IMR-90 (cell line): ENCODE measurements at places on chromosomes 7 and 10. TPM values are rescaled to one million over a fixed set of nuclear protein-coding genes. Genes with fewer than 3 reads are reported as not detected.

DNA sequence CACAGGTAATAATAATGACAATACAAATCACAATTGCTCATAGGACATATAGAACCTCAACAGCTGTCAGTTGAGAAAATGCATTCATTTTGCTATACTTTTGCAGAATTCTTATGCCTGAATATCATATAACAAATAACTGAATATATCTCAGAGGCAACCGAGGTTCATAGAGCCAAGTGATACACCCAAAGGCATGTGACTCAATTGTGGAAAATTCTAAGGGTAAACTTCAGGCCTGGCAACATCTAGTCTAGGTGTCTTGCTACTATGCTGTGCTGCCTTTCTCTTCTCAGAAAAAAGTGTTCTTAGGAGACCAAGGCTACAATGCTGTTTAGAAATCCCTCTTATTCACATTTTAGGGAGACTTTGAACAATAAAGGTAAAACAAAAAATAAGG, 270.7 kb downstream of the BAMBI start:
- peak; percentile 49 for DNase-seq

GRCh38 chr7:95335093-95335492, 10.8 kb upstream of the PON1 start:
- DNase-seq: peak; percentile 22

DNA sequence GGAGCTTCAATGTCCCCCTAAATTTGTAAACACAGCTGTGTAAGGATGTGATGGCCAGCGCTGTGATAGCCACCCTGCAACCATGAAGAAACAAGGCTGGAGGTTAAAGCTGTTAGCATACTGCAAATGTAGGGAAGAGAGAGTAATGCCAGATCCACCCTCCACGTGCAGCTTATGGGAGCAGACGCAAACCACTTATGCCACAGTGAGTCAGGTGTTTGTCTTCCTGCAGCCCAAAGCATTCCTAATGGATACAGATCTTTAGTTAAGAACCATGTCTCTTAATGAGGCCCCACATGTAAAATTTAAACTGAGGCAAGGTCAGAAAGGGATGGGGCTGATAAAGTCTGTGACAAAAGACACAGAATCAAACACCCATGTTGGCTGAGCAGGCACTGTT, 13.6 kb upstream of the MYL7 start:
- no peak for DNase-seq

DNA sequence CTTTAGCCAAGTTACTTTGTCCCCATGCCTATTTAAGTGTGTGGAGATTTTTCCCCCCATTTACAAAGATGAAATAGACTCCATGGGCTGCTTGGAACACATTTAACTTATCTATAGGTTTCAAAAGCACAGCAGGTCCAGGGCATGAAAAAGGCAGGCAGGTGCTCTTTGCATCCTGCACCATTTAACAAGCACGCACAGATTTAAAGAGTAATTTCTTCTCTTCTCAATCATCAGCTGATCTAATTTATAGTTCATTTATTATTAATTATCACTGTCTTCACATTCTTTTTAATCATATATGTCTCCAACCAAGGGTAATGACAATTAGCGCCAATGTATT, 156.8 kb downstream of the CACNA2D1 start:
- no peak for DNase-seq

GRCh38 chr7:46786995-46787394, 794.9 kb downstream of the TNS3 start:
- DNase-seq: no peak

DNA sequence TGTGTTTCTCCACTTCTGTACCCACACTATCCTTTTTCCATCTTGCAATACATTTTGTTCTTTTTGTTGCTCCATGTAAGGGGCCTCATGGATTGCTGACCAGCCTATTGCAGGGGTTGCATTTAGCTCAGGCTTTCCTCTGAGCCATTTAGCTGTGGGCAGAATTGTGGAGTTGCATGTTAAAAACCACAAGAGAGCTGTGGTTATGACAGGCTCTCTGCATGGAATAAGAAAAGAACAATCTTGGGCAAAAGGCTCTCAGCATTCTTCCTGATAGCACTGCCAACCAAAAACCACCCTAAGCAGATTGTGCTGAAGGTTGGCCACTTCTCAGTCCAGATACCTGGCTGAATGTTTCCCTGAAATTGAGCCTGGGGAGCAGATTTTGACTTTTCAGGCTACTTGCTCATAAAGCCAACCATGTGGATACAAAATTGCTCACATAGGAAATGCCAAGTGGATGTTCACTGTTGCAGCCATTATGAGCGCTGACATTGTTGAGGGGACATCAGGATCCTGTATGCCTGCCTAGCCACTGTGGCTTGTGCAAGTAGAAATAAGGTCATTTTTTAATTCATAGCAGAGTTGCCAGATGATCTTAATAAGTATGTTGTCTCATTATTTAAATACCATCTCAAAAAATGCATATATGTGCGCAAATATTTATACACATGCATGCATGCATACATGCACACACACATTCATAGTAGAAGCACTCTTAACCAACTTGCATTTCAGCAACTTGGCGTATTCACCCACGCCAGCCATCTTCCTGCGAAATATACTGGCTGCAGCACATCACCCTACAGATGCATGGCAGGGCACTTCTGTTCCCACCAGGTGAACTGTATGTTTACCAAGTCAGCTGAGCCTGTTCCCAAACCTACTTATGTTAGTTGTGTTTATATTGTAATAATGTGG, 695.4 kb downstream of the LRMDA start:
- no peak for DNase-seq

DNA sequence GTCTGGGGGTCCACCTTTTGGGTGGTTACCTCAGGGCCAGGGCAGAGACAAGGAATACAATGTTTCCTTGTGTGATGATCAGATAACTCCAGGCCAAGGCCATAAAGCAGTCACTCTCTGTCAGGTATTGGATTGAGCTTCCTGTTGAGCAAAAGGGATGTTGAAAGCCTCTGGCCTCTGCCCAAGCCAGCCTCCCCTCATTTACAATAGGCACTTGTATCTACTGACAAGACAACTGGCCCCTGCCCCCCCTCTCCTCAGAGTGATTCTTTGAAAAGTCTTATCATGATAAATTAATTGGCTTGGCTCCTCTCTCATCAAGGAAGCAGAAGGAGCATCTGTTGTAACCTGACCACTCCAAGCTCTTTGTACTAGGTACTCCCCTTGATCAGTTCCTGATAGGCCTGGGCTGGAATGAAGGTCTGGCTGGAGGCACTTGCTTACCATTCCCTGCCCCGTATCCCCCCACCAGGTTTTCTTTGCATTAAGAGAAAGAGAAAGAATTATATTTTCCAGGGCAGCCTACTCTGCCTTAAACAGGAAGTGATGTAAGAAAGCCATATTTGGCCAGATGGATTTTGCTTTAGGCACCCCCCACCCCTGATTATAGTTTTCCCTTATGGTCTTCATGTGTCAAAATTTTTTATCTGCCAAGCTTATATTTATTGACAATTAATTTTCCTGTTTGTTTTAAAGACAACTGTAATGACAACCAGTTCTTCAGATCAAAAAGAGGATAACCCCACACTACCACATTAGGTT, 42.1 kb upstream of the HPS1 start:
- no peak for DNase-seq

DNA sequence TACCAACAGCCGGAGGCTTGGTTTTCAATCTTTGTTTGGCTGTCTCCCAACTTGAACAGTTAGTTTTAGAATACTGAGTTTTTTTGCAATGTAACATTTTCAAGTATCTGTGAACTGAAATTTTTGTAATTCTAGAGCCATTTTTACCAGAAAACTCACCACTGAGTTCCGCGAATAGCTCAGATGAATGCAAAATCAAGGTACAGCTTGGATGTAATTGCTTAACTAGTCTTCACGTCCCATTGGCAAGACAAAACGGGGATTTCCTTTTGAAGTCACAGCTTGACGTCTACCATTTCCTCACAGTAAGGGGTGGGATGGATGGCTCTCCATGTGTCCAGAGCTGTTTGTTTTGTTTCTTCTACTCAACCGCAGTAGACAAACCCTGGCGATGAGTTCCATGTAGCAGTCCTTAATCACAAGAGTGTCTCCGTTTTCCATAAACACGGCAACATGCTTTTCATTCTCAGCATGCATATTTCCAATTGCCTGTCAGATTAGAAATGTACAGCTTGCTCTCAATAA, 55.8 kb upstream of the FGFR2 start:
- no peak for DNase-seq

DNA sequence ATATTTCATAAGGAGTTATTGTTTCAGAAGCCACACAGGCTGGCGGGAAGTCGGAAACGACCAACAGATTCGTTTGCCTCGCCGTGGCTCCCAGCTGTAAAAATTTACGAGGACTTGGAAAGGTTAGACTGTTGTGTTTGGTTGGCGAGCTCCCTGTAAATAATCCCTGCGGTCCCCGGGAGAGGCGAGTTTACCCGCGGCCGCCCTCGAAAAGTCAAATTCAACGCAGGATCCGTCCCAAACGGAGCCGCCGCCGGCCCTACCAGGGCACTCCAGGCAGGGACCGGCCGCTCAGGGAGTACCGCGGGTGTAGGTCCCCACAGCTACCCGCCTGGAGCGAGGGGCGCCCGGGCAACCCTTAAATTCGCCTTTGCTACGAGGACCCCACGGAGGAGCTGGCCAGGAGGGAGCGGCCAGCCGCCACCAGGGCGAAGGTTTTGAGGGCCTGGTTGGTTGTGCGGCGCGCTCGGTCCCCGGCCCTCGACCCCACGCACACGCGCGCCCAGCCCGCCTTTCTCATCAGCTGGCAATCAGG, 726 bp upstream of the HOXA9 start:
- no peak for DNase-seq

Gene SORCS1
- total RNA-seq: under 0.01 TPM in 1 of 2 replicates, not detected in the other

Gene GLRX3
- total RNA-seq: 78.7 and 96.7 TPM in 2 replicates

Gene GJC3
- total RNA-seq: not detected in 2 replicates
